ENCODE measurements at places on chromosomes 13 and 19.

DNA sequence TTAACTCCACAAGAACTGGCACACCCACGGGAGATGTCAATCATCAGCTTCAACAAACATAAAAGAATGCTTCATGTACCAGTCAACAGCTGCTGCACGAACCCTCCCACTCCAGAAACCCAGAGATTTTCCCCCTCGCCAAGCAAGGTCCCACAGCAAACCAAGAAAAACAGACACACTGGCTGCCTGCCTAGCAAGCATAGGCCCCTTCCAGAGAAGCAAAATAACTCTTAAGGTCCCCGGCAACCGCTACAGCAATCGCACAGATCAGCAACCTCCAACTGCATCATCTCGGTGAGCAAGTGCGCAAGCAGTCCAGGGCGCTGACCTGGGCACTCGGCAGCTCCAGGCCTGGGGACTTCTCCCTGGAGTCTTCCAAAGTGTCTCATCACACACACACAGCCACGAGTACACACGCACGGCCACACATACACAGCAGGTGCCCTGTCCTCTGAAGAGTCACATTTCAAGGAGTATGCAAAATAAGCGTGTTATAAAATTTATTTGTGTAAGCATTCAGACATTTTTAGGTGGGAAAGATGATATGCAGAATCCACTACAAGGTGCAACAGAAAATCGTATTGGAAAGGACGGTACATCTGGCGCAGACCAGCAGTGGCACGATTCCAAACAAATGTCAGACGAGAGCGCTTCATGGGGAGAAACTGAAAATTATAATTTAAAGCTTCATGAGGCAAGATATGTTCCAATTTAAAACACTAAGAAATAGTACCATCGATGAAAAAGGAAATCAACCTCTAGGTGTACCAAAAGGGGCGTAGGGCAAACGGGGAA lies 125.0 kb downstream of the STK24 start:
- DNase-seq = no peak

DNA sequence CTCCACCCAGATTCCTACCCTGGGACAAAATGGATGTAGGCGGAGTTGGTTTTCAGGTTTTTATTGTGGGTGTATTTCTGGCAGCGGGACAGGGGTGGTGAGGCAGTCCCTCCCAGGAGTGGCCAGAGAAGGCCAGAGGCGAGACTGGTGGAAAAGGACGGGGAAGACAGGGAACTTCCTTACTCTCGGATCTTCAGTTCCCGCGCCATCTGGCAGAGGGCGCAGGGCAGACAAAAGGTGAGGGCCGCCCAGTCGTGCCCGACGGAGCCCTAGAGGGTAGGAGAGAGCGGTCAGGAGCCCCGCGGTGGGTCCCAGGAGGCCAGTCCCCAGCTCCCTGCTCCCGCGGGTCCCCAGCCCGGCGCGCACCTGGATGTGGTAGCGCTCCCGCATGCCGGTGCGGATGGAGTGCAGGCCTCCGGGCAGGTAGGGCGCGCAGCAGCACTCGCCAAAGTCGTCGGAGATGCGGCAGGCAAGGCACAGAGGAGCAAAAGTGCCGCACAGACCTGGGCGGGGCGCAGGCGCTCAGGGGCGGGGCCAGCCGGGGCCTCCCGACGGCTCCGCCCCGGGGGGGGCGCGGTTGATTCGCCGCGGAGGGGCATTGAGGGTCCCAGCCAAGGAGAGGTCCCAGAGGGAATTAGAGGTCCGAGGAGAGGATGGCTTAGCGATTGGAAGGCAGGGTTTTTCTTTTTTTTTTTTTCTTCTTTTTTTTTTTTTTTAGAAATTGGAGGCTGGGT lies 3.0 kb downstream of the CNFN start:
- peak; percentile 82 for DNase-seq

DNA sequence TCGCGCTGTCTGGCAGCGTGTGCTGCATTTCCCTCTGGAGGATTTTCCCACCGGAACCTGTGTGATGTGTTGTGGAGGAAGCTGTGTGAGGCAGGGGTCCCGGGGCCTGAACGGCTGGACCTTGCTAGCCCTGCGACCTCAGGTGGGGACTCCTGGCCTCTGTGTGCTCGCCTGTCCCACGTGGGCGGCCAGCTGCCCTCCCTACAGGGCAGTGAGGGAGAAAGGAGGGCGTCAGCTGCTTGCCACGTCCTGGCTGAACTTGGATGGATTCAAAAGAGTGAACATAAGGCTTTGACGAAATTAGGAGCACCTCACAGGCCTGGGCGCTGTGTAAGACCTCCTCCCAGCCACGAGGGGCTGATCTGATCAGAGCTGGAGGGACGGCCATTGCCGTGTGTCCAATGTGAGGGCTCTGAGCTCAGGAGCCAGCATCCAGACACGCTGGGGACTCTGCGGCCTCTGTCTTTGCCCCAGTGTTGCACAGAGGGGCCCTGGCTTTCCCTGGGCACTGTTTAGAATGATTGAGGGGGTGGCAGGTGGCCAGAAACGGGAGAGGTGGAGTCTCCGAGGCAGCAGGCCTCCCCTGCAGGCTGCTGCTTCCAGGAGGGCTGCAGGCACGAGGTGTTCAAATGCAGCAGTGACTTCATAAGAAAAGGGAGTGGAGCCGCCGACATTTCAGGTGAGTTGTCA lies 13.0 kb downstream of the TFDP1 start:
- DNase-seq = no peak

DNA sequence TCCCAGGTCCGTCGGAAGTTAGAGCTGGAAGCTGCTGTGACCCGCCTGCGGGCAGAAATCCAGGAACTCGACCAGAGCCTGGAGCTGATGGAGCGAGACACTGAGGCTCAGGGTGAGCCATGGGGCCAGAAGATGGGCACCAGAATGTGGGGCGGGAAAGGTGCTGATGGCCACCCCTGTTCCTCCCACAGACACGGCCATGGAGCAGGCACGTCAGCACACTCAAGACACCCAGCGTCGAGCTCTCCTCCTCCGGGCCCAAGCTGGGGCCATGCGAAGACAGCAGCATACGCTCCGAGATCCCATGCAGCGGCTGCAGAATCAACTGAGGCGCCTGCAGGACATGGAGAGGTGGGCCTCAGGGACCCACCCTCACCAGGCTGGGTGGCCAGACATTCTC lies 2.5 kb downstream of the HAUS5 start:
- peak; percentile 68 for DNase-seq

DNA sequence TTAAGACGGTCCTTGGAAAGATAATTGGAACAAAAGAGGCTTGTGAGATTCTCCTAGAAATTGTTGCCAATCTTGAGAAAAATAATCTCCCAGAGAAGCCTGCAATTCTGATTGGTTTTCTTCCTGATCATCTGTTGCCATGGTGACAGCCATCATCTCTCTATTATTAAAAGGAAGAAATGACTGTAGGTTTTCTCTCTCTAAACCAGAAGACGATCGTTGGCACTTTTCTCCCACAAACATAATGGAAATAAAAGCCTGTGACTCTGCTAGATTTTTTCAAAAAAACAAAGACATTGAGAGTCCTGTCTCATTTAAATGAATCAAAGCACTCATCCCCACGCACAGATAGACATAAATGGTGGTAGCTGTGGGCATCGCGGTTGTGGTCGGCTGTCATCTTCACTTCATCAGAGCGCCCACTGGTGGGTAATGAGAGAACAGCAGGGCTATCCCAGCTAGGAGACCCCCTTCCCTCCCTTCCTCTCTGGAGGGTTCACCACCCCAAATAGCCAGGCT lies 21.7 kb upstream of the CALM3 start:
- no peak for DNase-seq

DNA sequence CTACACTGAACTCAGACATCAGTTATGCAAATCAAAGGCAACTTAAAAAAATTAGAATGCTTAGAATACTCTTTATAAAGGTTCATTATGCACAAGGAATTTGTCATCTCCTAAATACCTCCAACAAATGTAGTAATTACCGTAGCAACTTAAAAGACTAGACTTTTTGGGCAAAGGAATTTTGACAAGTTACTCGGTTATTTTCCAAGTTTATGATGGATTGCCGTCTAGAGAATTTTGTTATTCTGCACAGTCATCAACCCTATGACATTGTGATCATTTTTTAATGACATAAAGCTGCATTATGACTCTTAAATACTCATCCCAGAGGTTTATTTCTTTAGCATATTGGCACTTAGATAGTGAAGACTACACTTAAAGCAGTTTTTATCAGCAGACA lies 71.9 kb downstream of the TRPC4 start:
- no peak for DNase-seq

GRCh38 chr19:46878613-46879375 lies 18.0 kb downstream of the ARHGAP35 start:
- no peak for DNase-seq

DNA sequence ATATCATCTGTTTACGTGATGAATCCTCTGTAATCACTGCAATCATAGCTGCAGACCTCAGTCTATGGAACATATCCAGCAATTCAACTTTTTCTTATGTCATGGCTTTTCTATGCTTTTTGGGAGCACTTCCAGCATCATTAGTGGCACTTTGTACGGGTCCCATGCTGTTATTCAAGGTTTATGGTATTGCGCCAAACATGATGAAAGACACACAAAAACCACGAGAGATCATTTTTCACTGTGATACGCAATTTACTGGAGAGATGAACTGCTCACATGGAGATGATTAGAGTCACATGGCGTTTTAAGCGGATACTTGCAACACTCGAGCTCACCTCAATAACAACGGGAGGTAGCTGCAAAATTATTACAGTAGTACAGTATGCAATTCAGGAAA lies 2101.7 kb upstream of the PCDH20 start:
- DNase-seq = no peak

DNA sequence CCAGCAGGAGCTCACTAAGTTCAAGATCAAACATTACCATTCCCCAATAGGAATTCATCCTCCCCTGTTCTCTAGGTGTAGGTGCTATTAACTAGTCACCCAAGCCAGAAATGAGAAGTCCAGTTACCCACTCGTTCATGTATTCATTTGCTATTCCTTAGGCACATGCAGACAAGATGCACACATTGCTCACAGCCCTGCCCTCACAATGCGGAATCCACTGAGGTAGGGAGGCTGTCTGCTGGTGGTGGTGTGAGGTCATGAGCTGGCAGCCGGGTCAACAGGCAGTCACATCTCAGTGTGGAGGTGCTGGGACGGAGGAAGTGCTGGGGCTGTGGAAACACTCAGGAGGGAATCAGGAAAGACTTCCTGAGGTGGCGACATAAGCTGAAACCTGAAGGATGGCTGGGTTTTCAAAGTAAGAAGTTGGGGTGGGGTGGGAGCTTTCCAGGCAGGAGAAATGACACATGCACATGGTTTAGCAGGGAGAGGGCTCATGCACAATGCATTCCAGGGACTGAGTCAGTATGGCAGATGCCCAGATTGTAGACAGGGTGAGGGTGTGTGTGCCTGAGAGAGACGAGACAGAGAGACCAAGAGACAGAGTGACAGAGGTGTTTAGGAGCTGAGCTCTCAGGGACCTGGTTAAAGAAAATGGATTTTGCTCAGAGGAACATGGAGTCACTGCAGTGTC lies 117.6 kb downstream of the USP12 start:
- DNase-seq = no peak

- DNase-seq = no peak
Measured at GRCh38 chr19:28971049-28971448, 241.9 kb downstream of the UQCRFS1 start.

- DNase-seq = peak; percentile 96
Measured at GRCh38 chr19:46717034-46717715, at the start of gene PRKD2. TSS of gene PRKD2 (minus strand) at chr19:46717114. CDS start at chr19:46716370, 744 bp downstream.

DNA sequence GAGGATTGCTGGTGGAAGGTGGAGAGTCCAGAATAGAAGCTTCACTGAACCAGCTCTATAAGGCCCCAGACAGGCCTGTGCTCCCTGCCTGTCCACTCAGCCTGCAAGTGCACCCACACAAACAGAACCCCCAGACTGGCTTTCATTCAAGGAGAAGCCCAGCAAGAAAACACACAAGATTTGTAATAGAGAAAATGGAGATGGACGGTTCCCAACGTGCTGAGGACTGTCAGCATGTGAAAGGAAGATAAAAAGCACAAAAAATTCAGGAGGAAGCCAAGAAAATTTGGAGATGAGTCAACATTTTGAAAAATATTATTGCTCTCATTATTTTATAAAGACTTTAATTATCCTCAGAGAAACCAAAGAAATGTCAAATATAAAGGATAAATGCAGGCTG lies 218.2 kb upstream of the SLC10A2 start:
- DNase-seq = no peak

DNA sequence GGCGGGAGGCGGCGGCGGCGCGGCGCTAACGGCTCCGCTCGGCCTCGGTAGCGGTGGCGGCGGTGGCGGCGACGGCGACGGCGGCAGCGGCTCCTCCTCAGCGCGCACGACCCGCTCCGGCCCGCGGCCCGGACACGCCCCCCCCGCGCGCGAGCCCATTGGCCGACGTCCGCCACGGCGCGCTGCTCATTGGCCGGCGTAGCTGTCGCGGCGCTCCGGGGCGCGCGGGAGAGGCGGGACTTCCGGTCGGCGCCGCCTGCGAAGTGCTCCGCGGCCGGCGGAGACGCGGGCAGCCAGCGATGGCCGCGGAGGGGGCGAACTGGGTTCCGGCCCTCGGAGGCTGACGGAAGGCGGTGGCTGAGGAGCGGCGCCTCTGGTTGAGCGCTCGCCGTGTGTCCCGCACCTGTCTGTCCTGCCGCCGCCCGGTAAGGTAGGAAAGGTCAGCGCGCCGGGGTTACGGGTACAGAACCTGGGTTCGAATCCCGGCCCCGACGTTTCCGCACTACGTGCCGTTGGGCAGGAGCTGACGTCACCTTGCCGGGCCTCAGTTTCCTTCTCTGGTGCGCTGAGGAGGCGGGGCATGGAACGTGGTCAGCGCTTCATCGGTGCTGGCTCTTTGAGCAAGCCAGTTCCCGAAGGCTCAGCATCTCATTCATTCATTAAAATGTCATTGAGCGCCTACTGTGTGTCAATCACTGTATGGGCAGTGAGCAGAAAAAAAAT lies at the start of gene ELAVL1:
ELAVL1 (minus strand) TSS at position 108 of the 723 bp plus-strand sequence. CDS start 13,826 bp downstream, outside the sequence.
- DNase-seq = peak; percentile 94

DNA sequence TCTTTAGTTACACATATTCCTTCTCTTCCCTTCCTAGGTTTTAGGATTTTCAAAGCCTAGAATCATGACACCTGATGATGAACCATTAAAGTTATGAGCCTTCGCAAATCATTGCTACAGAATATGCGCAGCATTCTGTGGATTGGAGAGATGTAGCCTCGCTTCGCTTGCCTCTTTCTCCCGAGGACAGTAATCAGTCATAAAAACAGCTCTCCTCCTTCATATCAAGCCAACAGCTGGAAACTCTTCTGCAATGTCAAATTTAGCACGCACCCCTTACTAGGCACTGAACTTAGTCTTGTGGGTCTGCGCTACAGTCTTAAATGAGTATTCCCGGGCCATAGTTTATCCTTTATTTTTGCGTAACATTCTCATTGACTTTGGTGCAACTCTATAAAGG lies 79.6 kb downstream of the DACH1 start:
- no peak for DNase-seq
